Adrenal gland (tissue), 19 donors: ENCODE measurements at places on chromosomes 16 and 17. TPM values are rescaled to one million over a fixed set of nuclear protein-coding genes. Genes with fewer than 3 reads are reported as not detected.
A peak's percentile ranks its signal among the peaks of the same experiment; 100 is the strongest.

Gene TCAP
- total RNA-seq, result 0.78 TPM

Gene KRT24
- not detected for total RNA-seq

Gene NPTX1
- total RNA-seq, result 6.6 TPM

Gene CPSF4L
- total RNA-seq, result not detected

Gene ATP1B2
- 29.4 TPM for total RNA-seq

Gene TM4SF5
- not detected for total RNA-seq

Gene FOXO3B
- total RNA-seq, result 0.85 TPM

Gene CFAP97D1
- not detected for total RNA-seq

Gene UNC45B
- total RNA-seq, result 0.10 TPM

Gene MXRA7
- total RNA-seq, result 258 TPM

Gene TMEM220
- 27.1 TPM for total RNA-seq

GRCh38 chr17:73481676-73482075, 162.6 kb downstream of the SDK2 start:
- H3K27me3 ChIP-seq, result no peaks in the 10 kb centered on the region
- H3K4me3 ChIP-seq, result no peak overlapping the region
- H3K4me1 ChIP-seq, result no peaks in the 10 kb centered on the region
- no peak for DNase-seq

DNA sequence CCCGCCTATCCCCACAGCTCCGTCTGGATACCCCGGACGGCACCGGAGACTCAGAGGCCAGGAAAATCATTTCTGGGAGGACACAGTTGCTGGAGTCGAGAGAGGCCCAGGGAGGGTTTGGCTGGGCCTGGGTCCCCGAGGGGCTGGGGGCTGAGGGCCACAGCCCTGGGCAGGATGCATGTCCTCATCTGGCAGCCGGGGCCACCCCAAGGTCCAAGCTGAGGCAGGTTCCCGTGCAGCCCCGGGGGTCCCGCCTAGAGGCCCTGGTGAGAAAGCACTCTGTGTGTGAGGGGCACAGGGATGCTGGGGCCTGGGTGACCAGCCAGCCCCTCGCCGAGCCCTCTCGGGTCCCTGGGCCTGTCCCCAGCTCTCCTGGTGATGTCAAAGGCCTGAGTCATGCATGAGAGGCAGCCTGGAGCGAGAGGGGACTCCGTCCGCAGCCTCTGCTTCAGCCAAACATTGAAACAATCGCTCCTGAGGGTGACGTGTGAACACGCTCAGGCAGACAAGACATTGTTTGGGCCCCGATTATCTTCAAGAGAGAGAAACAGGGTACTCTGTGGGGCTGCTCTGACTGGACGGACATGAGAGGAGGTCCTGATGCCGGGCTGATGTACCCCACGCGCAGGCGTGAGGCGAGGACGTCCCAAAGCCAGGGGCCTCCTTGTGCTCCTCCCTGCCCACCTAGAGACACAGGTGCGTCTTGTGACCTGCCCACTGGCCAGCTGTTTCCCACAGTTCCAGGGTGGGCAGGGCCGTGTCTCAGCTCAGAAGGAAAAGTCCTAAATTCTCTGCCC, 25.8 kb upstream of the C1QTNF8 start:
- H3K4me1 ChIP-seq, result no peaks in the 10 kb centered on the region
- no peaks in the 10 kb centered on the region for H3K27me3 ChIP-seq
- H3K27ac ChIP-seq, result no peak overlapping the region
- DNase-seq, result no peak
- no peaks in the 10 kb centered on the region for H3K36me3 ChIP-seq

- DNase-seq, result no peak
- no peak overlapping the region for H3K27ac ChIP-seq
- no peaks in the 10 kb centered on the region for H3K27me3 ChIP-seq
- H3K4me1 ChIP-seq, result peaks cover 13% of the 10 kb centered on the region
- peaks cover 7% of the 10 kb centered on the region for H3K36me3 ChIP-seq
- no peak overlapping the region for H3K4me3 ChIP-seq
Measured at GRCh38 chr17:75762513-75763268, 2.3 kb downstream of the GALK1 start.

DNA sequence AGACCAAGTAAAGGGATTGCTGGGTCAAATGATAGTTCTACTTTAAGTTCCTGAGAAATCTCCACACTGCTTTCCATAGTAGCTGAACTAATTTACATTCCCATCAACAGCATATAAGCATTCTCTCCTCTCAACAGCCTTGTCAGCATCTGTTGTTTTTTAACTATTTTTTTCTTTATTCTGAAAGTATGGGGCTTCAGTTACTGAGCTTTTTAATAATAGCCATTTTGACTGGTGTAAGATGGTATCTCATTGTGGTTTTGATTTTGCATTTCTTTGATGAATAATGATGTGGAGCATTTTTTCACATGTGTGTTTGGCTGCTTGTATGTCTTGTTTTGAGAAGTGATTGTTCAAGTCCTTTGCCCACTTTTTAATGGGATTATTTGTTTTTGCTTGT, 2.5 kb downstream of the KRTAP2-2 start:
- no peaks in the 10 kb centered on the region for H3K36me3 ChIP-seq
- no peak overlapping the region for H3K27ac ChIP-seq
- H3K4me3 ChIP-seq, result no peak overlapping the region
- no peaks in the 10 kb centered on the region for H3K27me3 ChIP-seq
- DNase-seq, result no peak

GRCh38 chr16:11611871-11612664, 25.3 kb upstream of the LITAF start:
- no peak overlapping the region for H3K4me3 ChIP-seq
- no peaks in the 10 kb centered on the region for H3K36me3 ChIP-seq
- H3K4me1 ChIP-seq, result no peaks in the 10 kb centered on the region

DNA sequence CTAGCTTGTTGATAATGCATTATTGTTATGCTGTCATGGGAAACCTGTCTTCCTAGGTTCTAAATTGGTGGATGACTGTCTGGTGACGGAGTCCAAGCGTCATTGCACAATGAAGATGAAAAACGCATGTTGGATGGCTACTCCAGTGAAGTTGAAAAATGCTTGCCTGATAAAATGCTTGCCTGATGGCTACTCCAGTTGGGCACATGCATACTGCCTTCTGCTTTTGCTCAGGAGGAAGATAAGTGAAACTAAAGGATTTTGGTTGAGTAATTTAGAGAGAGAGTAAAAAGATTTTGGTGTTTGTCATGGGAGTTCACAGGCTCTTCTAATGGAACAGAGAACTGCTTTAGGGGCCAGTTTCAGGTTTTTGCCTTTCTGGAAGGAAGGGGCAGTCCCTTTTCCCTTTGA, 118.6 kb downstream of the PRKCA start:
- H3K27ac ChIP-seq, result peak overlapping the region; percentile 50
- peaks cover 3% of the 10 kb centered on the region for H3K4me1 ChIP-seq
- no peak overlapping the region for H3K4me3 ChIP-seq
- no peaks in the 10 kb centered on the region for H3K27me3 ChIP-seq
- peak; percentile 77 for DNase-seq

- H3K4me1 ChIP-seq, result no peaks in the 10 kb centered on the region
- H3K4me3 ChIP-seq, result no peak overlapping the region
- no peak overlapping the region for H3K27ac ChIP-seq
- H3K36me3 ChIP-seq, result no peaks in the 10 kb centered on the region
- no peaks in the 10 kb centered on the region for H3K27me3 ChIP-seq
Measured at GRCh38 chr17:53150101-53150698, 672.5 kb upstream of the KIF2B start.

- no peak for DNase-seq
- H3K27ac ChIP-seq, result no peak overlapping the region
- no peaks in the 10 kb centered on the region for H3K36me3 ChIP-seq
- no peaks in the 10 kb centered on the region for H3K27me3 ChIP-seq
- H3K4me3 ChIP-seq, result no peak overlapping the region
- peaks cover 22% of the 10 kb centered on the region for H3K4me1 ChIP-seq
Measured at GRCh38 chr17:29714146-29714545, 91.4 kb upstream of the CORO6 start.

DNA sequence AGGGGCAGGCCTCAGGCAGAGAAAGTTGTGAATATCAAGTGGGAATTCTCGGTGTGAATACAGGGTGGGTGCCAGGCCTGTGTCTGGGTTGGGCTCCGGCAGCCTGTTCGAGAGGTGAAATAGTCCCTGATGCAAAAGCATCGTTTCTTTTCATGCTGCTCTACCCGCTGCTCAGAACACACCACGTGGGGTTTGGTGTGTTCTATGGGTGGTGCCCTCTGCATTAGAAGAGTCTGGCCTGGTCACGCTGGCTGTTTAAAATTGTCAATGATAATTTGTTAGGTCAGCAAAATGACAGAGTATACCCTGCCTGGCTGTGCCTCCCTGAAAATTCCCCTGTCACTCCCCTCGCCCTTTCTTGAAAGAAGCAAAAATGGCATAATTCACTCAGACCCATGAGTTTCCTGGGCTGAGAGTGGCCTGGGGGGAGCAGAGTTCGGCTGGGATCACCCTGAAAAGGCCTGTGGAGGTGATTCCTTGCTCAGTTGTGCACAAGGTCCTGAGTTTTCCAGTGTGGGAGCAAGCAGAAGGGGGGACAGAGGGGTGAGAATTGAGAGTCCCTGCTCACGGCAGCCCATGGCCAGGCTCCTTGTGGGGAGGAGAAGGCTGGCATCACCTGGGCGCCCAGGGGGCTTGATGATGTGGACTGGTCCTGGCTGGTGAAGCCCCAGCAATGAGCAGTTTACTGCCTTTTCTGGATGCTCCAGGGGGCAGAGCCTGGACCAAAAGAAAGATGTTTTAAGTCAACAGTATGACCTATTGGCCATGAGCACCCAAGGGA, 3.2 kb downstream of the CACNG5 start:
- H3K4me1 ChIP-seq, result no peaks in the 10 kb centered on the region
- H3K4me3 ChIP-seq, result no peak overlapping the region
- peaks cover 26% of the 10 kb centered on the region for H3K27me3 ChIP-seq
- no peaks in the 10 kb centered on the region for H3K36me3 ChIP-seq
- no peak for DNase-seq
- no peak overlapping the region for H3K27ac ChIP-seq

GRCh38 chr16:80594756-80595155, 54.0 kb downstream of the DYNLRB2 start:
- H3K27me3 ChIP-seq, result no peaks in the 10 kb centered on the region
- no peaks in the 10 kb centered on the region for H3K36me3 ChIP-seq
- no peak overlapping the region for H3K4me3 ChIP-seq

DNA sequence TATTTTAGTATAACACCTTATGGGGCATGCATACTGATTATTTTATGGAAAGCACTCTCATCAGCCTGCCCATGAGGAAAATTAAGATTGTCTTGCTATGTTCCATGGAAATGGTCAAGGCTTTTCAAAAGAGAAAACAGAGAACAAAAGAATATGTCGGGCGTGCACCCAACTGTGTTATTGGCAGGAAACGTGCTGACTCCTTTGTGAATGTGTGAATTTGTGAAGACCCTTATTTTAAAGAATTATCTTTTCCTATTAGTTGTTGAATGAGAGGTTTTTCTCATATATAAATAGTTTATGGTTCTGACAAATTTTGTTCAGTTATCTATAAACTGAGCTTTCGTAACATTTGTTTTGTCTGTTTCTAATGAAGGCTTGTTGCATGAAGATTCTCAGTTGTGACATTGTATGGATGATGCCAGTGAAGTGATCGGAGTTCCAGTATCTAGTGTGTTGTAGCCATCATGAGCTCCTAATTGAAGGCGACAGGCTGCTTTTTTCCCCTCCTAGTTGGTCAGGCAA, 180.0 kb downstream of the BCAS3 start:
- no peaks in the 10 kb centered on the region for H3K36me3 ChIP-seq
- DNase-seq, result no peak
- no peak overlapping the region for H3K4me3 ChIP-seq
- no peaks in the 10 kb centered on the region for H3K27me3 ChIP-seq

- peaks cover 41% of the 10 kb centered on the region for H3K4me1 ChIP-seq
- peak overlapping the region; percentile 97 for H3K27ac ChIP-seq
- no peak for DNase-seq
- H3K4me3 ChIP-seq, result no peak overlapping the region
- no peaks in the 10 kb centered on the region for H3K36me3 ChIP-seq
Measured at GRCh38 chr17:75979705-75980187, 706 bp downstream of the TEN1 start.

- H3K27ac ChIP-seq, result no peak overlapping the region
- no peaks in the 10 kb centered on the region for H3K4me1 ChIP-seq
- no peak overlapping the region for H3K4me3 ChIP-seq
- H3K27me3 ChIP-seq, result no peaks in the 10 kb centered on the region
- no peak for DNase-seq
Measured at GRCh38 chr16:23207485-23207884, 24.9 kb downstream of the SCNN1G start.

DNA sequence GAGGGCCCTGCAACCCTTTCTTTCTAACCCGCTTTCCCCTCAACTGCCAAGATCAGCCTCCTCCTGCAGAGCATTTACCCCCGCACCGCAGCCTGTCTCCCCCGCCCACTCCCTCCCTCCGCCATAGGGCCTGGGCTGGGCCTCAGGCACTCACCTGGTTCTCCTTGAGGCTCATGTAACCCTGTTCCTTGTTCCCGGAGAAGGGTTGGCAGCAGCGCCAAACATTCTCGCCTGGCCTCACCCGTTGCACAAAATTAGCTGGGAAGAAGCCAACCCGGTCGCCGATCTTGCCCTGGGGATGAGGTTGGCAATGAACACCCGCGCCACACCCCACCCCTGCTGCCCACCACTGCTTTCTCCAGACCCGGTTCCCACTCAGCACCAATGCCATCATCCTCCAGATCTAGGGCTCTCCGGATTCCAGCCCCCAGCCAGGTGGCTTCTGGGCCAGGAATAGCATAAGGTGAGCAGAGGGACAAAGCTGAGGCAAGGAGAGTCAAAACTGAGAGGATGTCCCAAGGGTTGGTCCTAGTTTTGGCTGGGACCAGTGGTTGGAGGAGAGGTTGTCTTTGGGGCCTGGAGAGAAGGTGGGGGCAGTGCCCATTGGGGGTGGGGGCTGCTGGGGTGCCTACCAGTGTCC, 12.8 kb downstream of the STAC2 start:
- no peak overlapping the region for H3K27ac ChIP-seq
- H3K27me3 ChIP-seq, result no peaks in the 10 kb centered on the region
- H3K4me3 ChIP-seq, result no peak overlapping the region

DNA sequence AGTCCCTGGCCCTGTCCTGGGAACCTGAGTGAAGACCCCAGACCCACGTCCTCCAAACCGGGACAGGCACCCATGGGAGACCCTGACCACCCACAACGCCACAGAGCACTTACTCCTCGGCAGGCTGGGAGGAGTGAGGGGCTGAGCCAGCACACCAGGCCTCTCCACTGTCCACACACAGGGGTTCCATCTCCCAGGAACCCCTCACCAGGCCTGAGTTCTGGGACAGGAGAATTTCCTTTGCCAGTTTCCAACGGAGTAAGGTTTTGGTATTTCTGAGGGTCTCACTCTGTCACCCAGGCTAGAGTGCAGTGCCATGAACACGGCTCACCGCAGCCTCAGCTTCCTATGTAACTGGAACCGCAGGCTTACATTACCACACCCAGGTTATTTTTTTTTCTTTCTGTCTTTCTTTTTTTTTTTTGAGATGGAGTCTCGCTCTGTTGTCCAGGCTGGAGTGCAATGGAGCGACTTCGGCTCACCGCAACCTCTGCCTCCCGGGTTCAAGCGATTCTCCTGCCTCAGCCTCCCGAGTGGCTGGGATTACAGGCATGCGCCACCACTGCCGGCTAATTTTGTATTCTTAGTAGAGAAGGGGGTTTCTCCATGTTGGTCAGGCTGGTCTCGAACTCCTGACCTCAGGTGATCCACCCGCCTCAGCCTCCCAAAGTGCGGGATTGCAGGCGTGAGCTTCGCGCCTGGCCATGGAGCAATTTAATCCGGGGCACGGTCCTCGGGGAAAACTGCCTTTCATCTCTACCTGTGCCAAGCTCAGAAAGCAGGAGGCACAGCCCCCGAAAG, 1.6 kb downstream of the PGAP6 start:
- H3K27me3 ChIP-seq, result no peaks in the 10 kb centered on the region
- peaks cover 21% of the 10 kb centered on the region for H3K36me3 ChIP-seq
- H3K4me3 ChIP-seq, result peak overlapping the region; percentile 91
- DNase-seq, result no peak
- H3K27ac ChIP-seq, result no peak overlapping the region
- H3K4me1 ChIP-seq, result peaks cover 36% of the 10 kb centered on the region
